ENCODE measurements at places on chromosomes 13 and 19.

GRCh38 chr19:45130888-45131615 is 29.7 kb downstream of the NKPD1 start:
- DNase-seq, result no peak

- no peak for DNase-seq
Measured at GRCh38 chr19:5145521-5146511, 176.9 kb downstream of the KDM4B start.

DNA sequence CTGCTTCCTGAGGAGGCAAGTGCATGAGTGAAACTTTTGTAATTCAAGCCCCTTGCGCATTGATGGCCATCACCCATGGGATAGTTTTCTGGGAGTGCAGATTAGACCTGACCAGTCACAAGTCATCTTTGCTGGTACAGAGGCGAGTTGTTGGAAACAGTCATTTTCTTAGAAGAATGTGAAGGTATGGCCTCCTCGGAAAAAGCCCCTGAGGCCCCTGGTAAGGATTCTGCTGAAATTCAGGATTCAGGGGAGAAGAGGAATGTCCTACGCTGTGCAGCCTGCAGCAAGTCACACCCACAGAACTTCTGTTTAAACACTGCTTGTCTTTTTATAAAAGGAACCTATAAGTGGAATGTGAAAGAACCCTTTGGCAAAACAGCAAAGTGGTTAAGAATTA is 11.0 kb upstream of the SPART start:
- DNase-seq, result no peak

DNA sequence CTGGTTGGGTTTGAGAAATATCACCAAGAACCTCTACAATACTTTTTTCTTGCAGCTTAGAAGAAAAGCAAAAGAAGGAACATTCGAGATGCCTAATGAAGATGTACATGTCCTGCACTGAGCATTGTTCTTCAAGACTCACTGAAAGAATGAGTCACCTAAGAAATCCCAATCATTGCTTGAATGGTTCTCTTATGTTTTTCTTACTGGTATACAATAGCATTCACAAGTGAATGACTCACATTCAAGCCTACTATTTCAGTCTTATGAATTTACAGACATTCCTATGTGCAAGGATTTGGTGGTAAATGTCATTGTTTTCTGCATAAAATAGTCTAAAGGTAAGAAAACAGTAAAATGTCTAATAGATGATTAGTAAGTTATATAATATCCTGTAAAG is 594.6 kb downstream of the PCDH9 start:
- DNase-seq, result no peak

Data from T follicular helper cell (primary cell).